Suprapubic skin (tissue), 4 donors: ENCODE measurements at places on chromosomes 5 and 9.
A peak's percentile ranks its signal among the peaks of the same experiment; 100 is the strongest.

GRCh38 chr5:164052536-164053093 lies 547.2 kb downstream of the MAT2B start:
- no peak for DNase-seq

GRCh38 chr5:74685979-74686631 lies 1.1 kb downstream of the HEXB start:
- DNase-seq = peak; percentile 44

DNA sequence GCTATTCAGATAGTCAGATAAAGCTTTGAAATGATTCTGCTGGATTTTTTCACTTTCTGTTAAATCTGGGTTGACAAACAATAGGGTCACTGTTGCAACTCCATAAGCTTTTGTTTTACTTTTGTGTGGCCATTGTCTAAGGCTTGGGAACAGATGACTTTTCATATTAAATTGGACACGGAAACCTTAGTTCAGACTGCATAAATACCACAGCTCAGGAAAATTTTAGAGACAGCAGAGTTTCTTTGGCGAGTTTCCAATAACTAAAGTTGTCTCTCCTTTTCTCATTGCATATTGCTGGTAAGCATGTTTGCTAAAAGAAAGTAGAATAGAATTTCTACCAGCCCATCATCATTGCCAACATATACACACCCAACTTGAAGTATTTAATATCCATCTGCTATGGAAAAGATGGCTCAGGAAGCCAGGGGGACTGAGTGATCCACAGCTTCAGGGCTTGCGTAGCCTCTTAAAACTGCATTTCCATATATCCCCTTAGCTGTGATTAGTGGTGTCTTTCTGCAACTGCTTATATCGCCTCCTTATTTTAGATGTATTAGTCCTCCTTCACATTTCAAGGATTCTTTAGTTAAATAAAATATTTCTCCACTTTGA lies 168.2 kb downstream of the ARHGAP26 start:
- DNase-seq = no peak

DNA sequence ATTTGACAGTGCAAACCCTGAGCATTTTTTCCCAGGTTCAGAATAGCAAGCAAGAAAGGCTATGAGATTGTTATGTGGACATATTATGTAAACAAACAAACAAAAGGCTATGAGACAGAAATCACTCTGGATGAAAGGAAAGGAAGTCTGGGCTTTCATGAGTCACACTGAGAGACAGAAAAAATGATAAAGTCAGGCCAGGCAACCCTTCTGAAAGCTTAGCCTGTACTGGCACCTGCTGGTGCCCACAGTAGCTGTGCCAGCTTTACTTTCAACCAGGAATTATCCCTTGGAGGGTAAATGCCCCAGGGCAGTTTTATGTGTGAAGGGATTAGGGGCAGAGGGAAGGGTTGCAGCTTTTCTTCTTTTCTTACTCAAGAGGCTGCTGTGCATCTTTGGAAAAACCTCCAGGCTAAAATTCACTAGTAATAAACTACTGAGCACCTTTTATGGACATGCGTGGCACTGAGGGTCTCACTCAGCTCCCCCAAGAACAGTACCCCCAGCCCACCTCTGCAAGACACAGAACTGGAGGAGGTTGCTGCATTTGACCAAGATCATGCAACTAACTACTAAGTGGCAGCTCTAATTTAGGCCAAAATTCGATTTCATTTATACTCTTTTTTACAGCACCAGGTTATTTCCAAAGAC lies 41.7 kb downstream of the ACTL7B start:
- DNase-seq = no peak

- DNase-seq = no peak
These were observed 7.2 kb upstream of the RNF38 start for GRCh38 chr9:36407122-36407723.

- no peak for DNase-seq
These were observed 91.9 kb upstream of the C9orf72 start for GRCh38 chr9:27665136-27665535.

GRCh38 chr5:7220156-7220555 lies 175.8 kb upstream of the ADCY2 start:
- no peak for DNase-seq

GRCh38 chr5:95818181-95819147 lies 4.1 kb downstream of the GLRX start:
- no peak for DNase-seq

DNA sequence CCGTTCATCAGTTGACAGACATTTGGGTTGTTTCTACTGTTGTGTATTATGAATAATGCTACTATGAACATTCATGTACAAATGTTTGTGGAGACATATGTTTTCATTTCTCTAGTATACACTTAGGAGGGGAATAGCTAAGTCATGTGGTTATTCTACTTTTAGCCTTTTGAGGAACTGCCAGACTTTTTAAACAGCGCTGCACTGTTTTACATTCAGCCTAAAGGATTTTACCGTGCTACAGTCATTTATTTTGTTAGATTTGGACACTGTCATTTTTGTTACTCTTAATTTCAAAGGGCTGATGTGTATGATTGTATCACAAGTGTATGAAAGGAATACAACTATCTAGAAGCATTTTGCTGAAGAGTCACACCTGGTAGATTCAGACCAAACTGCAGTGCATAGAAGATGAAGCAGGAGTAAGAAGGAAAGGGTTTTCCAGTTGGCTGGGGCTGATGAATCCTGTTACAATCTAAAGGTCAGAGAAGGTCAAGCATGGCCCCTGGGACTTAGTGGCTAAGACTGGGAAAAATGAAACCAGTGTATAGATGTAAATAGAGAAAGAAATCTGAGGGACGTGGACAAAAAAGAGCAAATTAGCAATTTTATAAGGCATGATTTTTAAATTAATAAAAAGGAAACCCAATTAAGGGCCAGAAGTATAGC lies 509.7 kb downstream of the PSAT1 start:
- no peak for DNase-seq

DNA sequence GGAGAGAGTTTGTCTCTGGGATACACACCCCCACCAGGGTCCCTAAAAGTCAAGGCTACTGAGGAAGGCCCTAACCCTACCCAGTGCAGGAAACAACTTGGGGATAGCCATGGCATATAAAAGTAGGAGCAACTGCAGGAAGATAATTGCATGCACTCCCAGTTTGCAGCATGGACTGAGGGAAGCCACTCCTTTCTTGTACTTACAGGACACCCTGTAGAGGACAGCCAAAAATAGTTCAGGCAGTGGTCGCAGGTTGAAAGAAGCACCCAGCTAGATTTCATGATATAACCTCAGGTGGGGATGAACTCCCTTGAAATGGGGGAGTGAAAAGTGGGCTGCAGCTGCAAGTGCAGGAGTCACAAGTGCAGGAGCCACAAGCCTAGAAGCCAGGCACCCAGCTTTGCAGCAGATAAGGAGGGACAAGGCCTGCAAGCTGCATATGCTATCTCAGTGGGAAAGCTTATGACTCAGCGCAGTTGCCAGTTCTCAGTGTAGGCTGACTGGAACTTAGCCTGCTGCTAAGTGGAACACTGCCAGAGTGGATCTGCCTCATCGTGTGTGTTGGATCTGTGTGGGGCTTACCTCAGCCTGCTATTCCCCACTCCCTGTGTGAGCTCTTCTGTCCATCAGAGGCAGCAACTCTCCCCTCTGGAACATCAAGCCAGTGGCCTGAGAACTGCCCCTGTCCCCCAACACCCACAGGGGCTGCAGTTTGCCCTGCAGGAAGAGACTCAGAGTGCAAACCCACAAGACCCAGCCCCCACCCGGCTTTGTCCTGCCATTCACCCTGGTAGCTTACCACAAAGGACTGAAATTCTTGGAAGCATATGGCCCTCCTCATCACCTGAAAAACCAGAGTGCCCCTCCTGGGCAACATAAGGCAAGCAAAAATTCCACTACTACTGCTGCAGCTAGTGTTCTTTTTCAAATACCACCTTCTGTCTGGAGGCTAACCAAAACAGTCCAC lies 42.7 kb downstream of the CYLC2 start:
- no peak for DNase-seq

DNA sequence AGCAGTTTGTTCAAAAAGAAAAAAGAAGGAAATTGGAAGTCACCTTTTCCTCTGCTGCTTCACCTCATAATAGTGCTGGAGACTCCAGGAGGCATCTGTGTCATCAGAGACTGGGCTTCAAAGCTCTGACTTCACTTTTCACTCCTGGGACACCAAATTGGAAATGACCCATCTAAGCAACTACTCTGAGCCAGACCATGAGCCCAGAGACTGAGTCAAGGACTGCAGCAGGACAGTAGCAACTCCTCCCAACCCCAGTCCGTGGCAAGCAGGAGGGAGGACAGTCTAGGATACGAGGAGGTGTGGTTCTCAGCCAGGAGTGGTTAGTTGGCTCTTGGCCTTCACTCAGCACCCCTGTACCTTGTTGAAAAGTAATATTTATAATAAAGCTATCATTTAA lies 131.5 kb downstream of the INSYN2B start:
- DNase-seq = no peak

GRCh38 chr5:41112486-41113455 lies 41.6 kb upstream of the MROH2B start:
- DNase-seq = no peak

DNA sequence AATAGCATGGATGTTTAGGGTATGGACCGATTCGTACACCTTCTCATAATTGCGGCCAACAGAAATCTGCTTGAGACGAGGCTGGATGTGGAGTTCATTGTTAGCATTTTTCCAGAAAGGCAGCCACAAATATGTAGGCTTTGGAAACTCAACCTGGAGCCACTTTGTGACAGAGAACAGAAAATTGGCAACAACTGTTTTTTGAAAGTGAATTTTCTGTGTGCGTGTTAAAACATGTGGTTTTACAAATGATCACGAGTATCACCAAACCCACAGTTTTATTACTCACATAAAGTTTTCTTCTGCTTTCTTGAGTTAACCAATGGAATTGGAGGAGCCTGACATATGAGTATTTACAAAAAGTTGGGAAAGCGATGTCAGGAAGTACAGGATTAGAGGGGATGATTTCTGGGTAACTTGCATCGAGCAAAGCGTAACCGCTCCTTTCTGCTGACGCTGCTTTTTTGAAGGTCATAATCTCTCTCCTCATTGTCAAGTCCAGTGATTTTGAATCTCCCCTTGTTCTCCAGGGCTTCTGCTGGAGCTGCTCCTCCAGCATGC lies 138.5 kb upstream of the TAF11L2 start:
- DNase-seq = no peak

DNA sequence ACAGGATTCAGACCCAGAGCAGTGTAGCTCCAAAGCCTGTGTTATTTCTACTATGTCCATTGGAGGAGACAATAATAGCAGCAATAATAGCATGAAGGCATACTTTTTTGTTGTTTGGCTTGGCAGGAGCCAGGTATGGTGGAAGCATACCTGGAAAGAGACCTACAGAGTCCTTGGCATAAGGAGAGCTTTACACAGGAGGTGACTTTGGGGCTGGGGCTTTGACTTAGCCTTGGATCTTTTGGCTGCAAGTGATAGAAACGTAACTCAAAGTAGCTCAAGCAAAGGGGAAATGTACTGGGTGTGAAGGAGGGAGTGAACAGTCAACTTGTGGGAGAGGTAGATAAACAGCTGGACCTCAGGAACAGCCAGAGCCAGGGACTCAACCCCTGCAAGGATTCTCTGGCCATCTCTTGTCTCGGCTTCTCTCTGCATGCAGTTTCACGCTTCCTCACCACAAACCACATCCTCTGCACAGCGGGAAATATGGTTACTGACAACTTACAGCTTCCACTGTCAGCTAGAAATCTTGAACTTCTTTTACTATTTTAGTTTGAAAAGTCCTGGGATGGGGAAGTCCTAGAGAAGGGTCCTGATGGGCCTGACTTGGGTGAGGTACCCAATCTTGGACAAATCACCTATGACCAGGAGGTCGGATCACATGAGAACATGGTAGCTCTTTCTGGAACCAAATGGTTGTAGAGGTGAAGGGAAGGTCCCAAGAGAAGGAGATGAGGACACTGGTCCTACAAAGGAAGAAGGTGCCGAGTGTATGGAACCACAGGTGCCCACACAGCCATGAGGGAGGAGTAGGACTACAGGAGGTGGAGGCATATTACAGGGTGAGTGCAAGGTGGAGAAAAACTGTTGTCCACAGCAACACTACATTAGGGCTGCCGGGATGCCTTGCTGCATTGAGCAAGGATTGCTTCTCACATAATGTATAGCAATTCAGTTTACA lies 47.0 kb upstream of the TGFBR1 start:
- no peak for DNase-seq

GRCh38 chr9:38253200-38253599 lies 139.3 kb upstream of the ALDH1B1 start:
- DNase-seq = no peak

GRCh38 chr5:180441564-180442051 lies 52.6 kb upstream of the CNOT6 start:
- DNase-seq = no peak

DNA sequence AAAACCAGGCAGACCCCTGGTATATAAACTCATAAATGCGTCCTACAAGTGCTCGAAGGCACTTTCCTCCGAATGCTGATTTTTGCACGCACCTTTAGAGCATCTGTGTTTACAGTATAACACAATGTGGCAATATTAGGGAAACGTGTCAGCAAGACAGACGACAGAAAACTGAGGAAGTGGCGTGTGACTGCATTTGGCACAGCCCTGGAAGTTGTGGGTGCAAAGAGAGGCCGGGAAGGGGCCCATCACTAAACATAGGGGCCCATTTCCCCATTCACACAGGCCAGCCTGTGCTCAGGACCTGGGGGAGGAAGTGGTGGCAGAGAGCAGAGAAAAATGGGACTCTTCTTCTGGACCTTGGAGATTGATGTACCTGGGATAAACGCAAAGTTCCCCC lies 48.2 kb downstream of the RASGEF1C start:
- peak; percentile 26 for DNase-seq

GRCh38 chr5:78720997-78721396 lies 72.4 kb upstream of the LHFPL2 start:
- DNase-seq = no peak

- DNase-seq = no peak
These were observed 59.0 kb downstream of the PTTG1 start for GRCh38 chr5:160480652-160481051.

DNA sequence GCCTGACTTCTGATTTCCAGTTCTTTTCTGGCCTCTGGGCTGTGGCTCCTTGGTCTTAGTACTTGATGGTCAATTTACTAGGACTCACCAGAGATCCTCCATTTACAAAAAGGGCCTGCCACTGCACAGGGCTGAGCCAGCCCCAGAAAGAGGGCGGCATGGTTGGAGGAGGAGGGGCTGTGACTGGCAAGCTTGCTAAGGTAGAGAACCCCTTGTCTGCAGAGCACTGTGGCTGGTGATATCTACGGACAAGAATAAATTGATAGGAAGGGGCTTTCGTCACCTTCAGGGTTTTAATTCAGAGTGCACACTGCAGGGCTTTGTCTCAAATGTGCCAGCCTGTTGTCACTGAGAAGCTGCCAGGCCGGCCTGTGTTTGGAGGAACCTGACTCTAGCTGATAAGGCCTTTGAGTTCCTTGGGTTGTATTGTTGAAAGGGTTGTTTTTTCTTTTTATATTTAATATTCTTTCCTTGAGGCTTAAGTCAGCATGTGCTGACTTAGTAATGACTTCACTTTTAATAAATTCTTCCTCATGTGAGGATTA lies 15.1 kb downstream of the SLC22A5 start:
- DNase-seq = no peak
